ENCODE measurements at places on chromosomes 4 and X.

GRCh38 chrX:129566073-129566472, 26.0 kb downstream of the OCRL start:
- DNase-seq = no peak

- no peak for DNase-seq
Measured at GRCh38 chr4:113773014-113773413, 11.5 kb upstream of the CAMK2D start.

DNA sequence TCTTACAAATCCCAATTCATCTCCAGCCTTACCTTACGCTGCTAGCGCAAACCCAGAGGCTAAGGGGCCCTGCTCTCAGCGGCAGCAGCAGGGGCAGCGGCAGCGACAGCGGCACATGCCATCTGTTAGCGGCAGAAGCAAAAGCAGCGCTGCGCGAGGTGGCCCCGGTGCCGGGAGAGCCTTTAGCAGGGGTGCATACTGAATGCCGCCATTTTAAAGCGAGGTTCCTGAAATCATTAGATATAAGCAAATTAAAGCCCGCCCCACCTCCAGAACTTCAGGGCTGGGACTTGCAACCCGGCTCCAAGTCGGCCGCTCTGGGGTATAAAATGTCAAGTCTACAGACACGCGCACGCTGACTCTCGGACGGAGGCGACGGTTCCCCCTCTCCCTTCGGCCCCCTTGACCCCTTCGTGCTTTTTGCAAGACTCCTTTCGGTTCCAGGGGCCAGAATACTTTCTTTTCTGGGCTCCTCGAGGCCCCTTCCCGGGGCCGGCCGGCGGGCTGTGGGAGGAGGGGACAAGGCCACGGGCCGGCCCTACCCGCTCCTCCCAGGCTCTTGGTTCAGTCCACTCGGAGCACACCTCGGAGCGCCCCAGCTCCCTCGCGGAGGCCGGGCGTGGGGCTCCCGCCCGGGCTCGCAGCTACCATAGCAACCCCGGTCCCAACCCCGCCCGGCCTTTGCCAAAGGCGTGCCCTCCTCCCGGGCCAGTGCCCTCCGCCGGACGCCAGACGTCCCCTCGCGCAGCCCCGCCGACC, at the start of gene MBNL3:
Gene MBNL3 (minus strand): TSS at position 220 of the 759 bp plus-strand sequence. CDS start 49,427 bp downstream, outside the sequence.
- DNase-seq = no peak

DNA sequence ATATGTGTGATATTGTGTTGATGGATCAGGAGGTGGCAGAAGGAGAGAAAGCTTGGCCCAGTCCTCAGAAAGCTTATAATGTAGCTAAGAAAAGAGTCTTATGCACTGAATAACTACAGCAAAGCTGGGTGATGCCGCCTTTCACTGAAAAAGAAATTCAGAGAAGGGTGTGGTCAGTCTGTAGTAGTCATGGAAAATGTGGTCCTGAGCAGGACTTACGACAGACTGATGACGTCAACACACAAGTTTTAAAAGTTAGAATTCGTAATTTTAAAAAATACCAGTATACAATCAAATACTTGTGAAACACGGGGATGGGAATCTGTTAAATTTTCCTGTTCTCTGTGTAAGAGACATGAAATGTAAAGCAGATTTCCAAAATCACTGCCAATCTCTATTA, 87.0 kb upstream of the RAPGEF2 start:
- DNase-seq = no peak

DNA sequence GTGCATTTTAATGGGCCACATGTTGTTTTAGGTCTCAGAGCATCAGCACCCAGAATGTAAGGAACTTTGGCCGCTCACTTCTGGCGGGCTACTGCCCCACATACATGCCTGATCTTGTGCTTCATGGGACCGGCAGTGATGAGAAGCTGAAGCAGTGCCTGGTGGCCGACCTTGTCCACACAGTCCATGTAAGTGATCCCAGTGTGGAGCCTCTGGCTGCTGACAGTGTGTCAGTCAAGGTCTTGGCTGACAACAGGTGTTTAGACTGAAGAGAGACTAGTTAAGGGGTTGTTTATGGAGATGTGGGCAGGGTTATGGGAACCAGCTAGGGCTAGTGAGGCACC, 101.4 kb downstream of the FNIP2 start:
- no peak for DNase-seq

DNA sequence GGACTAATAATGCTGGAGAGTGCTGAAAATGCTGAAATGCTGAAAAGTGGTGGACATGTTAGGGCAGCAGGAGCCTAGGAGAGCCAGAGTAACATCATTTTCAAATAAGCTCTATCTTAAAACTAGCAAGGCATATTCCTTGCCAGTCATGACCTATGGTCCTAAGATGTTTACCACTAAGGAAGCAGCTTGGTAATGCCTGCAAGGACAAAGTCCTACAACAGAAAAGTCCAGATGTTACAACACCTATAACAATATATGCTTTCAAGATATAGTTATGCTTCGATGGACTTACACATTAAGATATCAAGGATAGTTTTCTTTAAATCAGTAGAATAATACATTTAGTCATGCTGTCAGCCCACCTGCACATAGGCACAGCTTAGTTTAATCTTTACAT, 4.5 kb upstream of the ADH4 start:
- no peak for DNase-seq

- DNase-seq = no peak
Measured at GRCh38 chr4:167838686-167839085, 253.7 kb upstream of the ANXA10 start.

DNA sequence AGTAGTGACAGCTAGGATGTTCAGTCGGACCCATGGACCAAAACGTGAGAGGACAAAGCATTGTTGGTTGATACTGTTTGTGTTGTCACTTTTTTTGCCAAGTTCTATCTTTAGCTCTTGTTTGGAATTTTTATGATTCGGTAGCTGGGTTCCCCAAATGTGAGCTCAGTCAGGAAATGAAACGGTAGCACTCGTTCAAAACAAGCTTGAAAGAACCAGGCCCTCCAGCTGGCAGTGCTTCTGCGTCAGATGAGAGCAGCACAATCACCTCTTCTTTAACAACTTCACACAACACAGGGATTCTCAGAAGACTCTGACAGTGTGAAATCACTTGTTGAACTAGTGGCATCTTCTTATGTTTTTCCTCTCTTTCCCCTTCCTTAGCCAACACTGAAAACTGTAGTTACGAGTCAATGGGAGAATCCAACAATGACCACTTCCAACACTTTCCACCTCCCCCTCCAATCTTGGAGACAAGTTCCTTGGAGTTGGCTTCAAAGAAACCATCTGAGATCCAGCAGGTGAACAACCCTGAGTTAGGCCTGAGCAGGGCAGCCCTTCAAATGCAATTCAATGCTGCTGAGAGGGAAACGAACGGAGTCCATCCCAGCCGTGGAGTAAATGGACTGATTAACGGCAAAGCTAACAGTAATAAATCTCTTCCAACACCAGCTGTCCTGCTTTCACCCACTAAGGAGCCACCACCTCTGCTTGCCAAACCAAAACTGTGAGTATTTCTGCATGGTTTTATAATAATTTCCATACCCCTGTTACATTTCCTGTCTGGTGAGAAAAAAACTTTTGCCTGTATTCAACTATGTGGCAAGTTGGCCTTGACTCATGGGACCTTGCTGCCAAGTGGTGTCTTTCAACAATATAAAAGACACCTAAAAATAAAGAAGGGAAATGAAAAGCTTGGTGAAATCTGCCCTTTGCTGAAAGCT, 214.6 kb downstream of the PALLD start:
- no peak for DNase-seq

GRCh38 chr4:17769406-17770174, 11.8 kb downstream of the FAM184B start:
- no peak for DNase-seq

DNA sequence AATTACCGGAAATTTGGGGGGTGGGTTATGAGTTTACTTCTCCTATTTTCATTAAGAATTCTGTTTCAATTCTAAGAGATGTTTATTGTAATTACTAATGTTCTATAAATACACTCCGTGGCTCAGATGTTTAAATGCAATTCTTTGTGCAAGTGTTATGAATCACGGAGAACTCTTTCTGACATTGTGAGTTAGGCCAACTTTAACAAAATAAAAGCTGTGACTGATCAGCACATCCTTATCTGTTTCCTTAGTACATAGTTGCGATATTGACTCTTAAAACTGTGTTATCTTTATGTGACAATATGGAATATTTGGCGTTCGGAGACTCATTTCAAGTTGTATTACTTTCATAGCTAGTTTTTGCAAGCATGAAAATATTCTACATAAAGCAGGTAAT, 902 bp downstream of the KLHL4 start:
- no peak for DNase-seq

DNA sequence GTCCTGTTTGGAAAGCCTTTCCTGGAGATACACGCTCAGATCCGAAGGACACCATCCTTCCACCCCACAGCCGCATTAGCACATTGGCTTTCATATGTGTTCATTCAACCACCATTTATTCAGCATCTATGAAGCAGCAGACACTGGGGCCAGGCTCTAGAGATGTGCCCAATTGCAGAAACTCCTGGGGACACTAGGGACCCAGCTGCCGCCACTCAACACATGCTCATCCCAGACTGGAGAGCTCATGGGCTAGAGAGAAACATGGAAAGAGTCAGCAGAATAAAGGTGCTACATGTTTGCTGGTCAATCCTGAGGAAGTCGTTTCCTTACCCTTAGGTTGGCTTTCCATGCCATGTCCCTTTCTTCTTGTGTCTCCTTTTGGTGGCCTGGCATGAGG, 7.6 kb downstream of the CTAG1A start:
- no peak for DNase-seq

DNA sequence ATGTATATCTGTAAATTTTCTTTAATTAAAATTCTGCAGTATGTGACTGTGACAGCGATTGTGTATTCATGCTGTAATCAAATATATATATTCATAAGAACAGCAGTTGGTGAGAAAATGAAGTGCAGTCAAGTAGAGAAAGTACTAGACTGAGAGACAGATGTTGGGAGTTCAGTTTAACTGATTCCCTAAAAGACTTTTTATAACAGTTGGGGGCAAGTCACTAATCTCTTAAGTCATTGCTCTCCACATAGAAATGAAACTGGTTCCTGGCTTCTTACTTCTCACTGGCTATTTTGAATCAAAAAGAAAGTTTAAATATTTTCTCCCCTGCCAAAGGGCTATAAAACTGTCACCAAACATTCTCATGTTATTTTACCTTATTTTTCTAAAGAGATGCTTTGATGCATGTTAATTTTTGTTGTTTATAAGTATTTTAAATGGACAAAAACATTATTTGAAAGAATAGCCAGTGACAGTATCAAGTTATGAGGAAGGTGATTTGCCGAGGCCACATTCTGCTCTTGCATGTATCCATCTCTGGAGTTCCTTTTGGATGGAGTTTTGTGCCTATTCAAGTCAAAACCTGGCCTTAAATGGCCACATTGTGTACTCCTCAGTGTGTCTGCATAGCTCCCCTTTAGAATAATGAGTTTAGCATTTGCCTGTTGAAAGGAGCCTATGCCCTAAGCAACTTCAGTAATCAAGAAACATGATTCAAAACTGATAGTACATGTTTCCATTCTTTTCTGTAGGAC, 30.8 kb downstream of the EXOC1 start:
- DNase-seq = no peak

DNA sequence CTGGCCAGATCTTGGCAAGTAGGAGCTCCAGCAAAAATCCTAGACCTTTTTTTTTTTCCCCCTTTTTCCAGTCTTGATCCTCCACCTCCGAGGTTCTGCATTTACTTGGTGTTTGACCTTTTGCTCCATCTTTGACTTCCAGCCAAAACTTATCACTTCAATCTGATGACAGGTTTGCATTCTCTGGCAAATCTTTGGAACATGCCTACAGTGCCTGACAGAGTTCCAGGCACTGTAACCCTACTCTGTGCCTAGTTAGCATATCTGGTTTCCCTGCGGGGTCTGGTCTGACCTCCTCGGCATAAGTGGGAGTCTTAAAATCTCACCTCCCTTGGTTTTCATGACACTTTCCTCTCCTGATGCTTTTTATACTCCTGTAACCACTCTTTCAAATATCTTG, 39.4 kb upstream of the NR3C2 start:
- no peak for DNase-seq

- DNase-seq = no peak
Measured at GRCh38 chr4:90127706-90128345, 632 bp downstream of the CCSER1 start.
